ENCODE measurements at places on chromosomes 1 and 21. TPM values are rescaled to one million over a fixed set of nuclear protein-coding genes. Genes with fewer than 3 reads are reported as not detected.

The PROX1 gene
- total RNA-seq: under 0.01 TPM

The ZBTB8A gene
- 3.7 TPM for total RNA-seq

The ODF2L gene
- total RNA-seq: 12.1 TPM

The SELE gene
- 0.45 TPM for total RNA-seq

The DLGAP3 gene
- total RNA-seq: 0.15 TPM
